Stimulated activated CD8-positive, alpha-beta memory T cell treated with anti-CD3 and anti-CD28 coated beads, Interleukin-4, amount 100 ng/mL, for 4 hours (primary cell): ENCODE measurements at places on chromosomes 12 and 14.

DNA sequence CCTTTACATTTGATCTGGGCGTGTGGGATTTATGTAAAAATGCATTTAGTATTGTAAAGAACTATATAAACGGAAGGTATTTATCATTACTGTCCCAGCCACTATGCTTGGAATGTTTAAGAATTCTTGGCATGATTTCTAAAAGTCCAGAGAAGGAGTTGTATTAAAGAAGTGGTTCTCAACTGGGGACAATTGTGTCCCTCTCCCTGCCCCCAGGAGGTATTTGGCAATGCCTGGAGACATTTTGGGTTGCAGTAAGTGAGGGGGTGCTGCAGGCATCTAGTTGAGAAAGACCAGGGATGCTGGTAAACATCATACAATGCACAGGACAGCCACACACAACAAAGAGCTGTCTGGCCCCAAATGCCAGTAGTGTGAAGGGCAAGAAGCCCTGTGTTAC lies 7.2 kb downstream of the SLC38A1 start:
- DNase-seq: no peak

GRCh38 chr12:38588624-38589305 lies 272.2 kb downstream of the ALG10B start:
- no peak for DNase-seq

DNA sequence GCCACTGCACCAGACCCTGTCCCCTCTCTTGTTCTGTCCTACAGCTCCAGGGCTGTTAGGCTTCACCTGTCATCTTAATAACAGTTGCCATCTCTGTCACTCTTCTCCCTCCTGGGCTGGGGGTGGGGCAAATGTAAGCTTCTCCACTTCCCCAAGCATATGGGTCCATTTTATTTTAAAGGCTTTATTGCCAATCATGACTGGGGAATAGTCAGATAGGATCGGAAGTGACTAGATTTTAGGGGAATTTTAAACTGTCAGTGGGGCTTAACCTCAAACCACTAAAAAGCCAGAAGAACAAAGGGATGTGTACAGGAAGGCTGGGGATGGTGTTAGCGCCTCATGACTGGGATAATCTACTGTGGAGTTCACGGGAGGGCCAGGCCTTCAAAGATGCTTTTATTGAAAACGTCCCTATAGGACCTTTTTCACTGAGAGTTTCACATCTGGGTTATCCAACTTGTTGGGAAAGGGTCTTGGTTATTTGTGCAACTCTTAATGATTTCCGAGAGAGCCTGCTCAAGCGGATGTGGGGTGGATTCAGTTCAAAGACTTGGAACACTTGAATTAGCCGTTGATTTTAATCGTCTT lies 41.6 kb downstream of the CHST11 start:
- no peak for DNase-seq

DNA sequence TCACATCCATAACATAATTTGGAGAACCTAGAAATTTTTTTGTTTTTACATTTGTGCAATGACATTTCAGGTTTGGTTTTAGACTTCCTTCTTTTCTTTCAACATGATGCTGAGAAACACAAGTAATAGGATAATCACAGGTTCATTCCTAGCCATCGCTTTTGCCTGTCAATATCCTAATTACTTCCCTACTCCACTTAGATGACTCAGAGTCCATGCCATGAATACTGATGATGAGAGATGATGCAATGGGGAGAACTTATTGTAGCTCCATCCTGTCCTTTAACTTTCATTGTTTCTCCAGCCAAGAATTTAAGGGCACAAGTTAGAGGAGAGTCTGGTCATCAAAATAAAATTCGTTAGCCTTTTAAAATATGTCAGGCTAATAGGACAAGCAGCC lies 101.3 kb downstream of the PTPRO start:
- DNase-seq: no peak
